ENCODE measurements at places on chromosomes 11 and 22. TPM values are rescaled to one million over a fixed set of nuclear protein-coding genes. Genes with fewer than 3 reads are reported as not detected.

Gene BDNF
- 0.72 TPM for total RNA-seq

Gene C11orf54
- total RNA-seq, result 50.8 TPM

DNA sequence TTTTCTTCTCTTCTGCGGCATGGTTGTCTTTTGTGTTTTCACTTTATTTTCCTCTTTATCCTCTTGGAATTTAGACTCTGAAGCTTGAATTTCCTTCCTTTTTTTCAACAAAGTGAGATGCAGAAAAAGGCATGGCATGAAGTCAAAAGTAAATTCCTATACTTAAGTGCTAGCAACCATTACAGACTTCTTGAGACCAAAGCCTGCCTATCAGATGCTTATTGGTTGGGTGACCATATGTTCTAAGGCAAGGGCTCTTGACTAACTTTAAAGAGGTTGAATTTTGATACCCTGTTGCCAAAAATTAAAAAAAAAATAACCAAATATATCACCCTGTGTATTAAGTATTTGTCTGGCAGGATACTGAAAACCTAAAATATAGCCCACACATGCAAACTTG is 237.4 kb downstream of the TMEM135 start:
- no peak for DNase-seq

- DNase-seq, result no peak
These were observed 93.7 kb downstream of the PRR5L start for GRCh38 chr11:36389811-36390210.

Gene APOBEC3B
- total RNA-seq, result not detected

DNA sequence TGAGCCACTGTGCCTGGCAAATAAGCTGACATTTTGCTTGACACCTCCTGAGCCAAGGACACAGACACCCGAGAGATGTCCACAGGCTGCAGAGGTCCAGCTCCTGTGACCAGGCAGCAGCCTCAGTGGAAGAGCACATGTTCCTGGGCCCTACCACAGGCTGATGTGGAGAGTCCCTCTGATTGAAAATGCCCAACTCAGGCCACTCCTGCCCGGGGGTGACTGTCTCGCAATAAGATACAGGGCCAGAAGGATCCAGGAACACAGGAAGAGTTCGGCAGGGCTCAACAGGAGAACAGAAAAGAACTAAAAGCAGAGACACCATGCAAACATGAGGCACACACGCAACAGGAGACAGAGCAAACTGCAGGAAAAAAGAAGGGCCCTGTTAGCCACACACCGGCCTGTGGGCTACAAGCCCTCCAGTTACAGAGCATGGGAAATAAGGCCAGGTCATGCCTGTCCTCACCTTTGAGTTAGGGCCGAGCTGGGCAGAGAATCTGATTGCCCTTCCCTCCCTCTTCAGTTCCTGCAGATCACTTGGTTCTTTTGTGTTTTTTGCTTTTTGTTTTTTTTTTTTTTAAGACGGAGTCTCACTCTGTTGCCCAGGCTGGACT is 28.3 kb upstream of the MALAT1 start:
- no peak for DNase-seq
